Hippocampal formation (tissue), 2 donors: ENCODE measurements at places on chromosomes 1 and 21.

DNA sequence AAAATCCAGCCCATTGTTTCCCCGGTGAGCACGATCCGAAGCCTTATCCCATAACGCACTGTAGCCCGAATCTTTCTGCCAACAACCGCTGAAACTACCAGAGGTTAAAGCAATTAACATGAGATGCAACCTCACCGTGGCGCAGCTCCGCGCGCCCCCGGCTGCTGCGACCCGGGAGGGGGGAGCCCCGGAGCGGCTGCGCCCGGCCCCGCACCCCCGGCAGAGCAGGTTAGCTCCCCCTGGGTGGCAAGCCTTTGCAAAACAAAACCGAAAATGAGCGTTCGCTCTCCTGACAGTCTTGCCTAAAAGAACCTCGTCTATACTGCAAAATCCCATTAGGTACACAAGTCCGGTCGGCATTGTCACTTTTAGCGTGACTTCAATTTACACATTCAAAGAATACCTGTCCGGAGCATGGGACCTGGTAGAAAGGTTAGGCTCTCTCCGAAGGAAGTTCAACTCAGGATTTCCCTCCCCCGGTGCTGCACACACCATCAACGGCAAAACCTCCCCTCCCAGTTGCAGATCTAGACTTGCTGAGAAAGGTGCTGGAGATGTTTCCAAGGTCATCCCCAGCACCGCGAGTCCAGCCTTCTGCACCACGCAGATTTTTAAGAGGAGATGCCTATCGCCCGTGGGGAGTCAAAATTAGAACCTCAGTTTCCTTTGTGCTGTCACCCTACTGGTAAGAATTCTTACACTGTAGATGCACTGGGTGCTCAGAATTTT is 107.5 kb downstream of the ZNF281 start:
- peak; percentile 42 for DNase-seq

GRCh38 chr1:163414778-163415177 is 93.0 kb downstream of the NUF2 start:
- no peak for DNase-seq

DNA sequence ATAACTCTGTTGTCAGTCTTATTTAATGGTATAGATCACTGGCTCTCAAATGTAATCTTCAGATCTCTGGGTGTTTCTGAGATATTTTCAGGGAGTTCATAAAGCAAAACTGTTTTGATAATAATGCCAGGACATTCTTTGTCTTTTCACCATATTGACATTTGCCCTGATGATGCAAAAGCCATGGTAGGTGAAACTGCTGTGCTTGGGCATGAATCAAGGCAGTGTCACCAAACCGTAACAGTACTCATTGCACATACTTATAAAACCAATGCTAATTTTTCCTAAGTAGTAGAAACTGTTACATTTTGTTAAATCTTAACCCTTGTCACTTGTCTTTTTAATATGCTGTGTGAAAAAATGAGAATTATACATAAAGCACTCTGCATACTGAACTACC is 76.0 kb downstream of the RPS6KC1 start:
- DNase-seq = no peak

GRCh38 chr21:46386734-46387088 is 62.8 kb downstream of the PCNT start:
- no peak for DNase-seq

- DNase-seq = no peak
Measured at GRCh38 chr21:21230672-21231071, 232.5 kb downstream of the NCAM2 start.

GRCh38 chr21:15138490-15138889 is 73.7 kb upstream of the NRIP1 start:
- no peak for DNase-seq

- DNase-seq = no peak
Measured at GRCh38 chr1:201759194-201759815, 69.7 kb upstream of the IPO9 start.

DNA sequence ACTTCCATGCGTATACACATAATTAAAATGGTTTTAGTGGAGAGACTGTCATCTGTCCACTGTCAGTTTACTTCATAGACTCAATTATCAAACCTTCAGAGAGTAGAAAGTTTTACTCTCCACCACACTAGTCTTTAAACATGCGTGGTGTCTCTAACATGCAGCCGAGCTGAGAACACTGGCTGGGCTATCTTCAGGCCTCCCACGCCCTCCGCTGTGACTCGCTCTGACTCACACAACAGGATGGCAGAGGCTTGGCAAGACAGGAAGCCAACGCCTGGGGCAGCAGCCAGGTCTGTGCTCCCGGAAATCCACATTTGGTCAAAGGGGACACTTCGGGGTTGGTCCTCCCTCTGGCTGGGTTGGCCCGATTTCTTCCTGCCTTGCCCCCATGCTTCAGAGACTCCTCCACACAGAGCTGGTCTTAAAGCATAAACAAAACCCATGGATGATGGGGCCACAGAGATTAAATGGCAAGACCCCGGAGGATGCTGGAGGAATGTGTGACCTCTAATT is 22.7 kb upstream of the IFNGR2 start:
- peak; percentile 45 for DNase-seq

DNA sequence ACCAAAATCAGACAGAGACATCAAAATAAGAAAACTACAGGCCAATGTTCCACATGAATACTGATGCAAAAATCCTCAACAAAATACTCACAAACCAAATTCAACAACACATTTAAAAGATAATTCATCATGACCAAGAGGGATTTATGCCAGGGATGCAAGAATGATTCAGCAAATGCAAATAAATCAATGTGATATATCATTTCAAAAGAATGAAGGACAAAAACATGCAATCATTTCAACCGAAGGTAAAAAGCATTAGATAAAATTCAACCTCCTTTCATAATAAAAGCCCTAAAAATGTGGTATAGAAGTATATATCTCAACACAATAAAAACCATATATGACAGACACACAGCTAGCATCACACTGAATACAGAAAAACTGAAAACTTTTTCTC is 81.5 kb upstream of the LYPLAL1 start:
- DNase-seq = no peak

- no peak for DNase-seq
Measured at GRCh38 chr21:18869104-18869503, 465.5 kb upstream of the TMPRSS15 start.

- no peak for DNase-seq
Measured at GRCh38 chr1:167717351-167717750, 4.4 kb upstream of the MPZL1 start.

- no peak for DNase-seq
Measured at GRCh38 chr1:69993810-69994209, 211.6 kb downstream of the LRRC40 start.
